Stimulated activated CD4-positive, alpha-beta T cell treated with anti-CD3 and anti-CD28 coated beads, TNF-alpha, amount 100 ng/mL, for 48 hours (primary cell): ENCODE measurements at places on chromosomes 1 and 21.

DNA sequence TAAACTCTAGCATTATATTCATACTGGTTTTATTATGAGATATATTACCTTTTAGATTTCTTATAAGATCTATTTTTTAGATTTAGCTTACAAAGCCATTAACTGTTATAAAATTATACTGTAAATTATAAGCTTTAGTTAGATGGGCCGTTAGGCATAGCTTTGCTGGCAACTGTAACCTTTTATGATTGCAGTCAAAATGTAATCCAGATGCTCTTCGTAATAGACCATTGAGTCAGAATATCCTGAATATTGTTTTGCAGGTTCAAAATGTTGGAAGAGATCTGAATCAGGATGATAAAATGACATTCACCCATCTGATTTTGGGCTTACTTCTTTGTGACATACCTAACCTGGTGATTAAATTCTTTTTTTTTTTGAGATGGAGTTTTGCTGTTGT is 20.9 kb downstream of the ITSN1 start:
- no peak for DNase-seq

DNA sequence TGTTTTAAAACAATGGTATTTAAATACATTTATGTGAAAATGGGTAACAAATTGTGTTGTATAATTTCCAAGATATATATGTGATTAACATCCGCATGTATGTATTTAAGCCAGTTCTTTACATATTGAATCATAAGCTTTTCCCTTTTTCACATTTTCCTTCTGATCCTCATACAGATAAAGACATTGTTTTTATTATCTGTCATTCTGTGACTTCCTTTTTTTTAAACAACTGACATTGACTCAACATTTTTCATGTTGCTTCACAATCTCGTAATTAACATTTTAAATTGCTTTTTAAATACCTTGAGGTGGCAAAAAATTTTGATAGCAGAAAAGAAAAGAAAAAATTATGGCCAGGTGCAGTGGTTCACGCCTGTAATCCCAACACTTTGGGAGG is 1.4 kb downstream of the STXBP3 start:
- DNase-seq: no peak

- DNase-seq: no peak
Observed at GRCh38 chr1:46488343-46489168, 1.1 kb upstream of the DMBX1 start.

- no peak for DNase-seq
Observed at GRCh38 chr1:236686815-236687160, 489 bp downstream of the ACTN2 start.

DNA sequence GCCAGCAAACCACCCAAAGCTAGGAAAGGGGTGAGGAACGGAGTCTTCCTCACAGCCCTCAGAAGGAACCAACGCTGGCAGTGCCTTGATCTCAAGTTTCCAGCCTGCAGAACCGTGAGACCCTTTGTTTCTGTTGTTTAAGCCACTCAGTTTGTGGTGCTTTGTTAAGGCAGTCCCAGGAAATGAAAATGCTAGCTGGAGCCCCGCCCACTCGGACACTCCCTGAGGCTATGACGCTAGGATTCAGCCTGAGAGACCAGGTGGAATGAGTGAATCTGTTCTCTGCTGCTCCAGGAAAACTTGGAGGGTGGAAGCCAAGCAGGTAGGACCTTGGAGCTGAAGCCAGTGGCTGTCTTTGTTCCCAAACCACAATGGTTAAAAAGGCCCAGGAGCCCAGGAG is 196.5 kb upstream of the POU3F1 start:
- no peak for DNase-seq

- no peak for DNase-seq
Observed at GRCh38 chr1:164703960-164704411, 145.0 kb downstream of the PBX1 start.

DNA sequence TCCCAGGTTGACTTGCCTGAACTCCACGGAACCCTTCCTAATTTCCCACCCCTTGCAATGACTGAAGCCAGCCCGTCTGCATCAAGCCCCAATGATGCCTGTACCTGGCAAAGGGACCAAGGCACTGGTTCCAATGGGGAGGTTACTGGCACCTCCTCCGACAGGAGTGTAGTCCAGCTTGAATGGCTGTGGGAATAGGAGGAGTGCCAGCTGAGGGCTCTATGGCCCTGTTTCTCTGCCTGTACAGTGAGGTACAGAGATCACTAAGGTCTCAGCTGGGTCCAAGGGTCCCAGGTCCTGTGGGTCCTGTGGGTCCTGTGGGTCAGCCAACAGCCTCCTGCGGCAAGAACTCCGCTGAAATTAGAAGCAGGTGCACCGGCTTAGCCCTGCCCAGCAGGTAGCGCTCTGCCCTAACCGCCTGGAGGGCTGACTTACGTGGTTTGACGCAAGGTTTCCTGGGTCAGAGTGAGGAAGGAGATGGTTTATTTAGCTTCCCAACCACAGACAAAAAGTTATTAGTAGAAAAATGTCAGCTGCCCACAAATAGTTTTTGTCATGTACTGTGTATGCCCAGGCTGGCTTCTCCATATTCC is 9.9 kb upstream of the SPRR4 start:
- DNase-seq: no peak

DNA sequence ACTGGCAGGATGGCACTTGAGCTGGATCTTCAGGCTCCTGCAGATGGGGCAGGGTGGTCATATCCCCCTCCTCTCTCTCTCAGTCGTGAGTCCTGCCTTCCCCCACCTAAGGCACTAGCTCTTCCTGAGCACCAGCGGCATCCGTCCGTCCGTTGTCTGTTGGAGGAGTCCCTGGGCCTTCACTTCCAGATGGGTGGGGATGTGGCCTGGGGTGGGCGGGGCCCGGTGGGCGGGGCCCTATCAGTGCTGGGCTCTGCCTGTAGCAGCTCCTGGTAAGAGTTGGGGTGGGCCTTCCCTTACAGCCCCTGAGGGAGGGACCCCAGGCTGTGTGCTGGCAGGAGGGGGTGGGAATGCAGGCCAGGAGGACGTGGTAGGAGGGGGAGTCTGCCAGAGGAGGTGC is 10.3 kb downstream of the LDLRAD2 start:
- DNase-seq: no peak

DNA sequence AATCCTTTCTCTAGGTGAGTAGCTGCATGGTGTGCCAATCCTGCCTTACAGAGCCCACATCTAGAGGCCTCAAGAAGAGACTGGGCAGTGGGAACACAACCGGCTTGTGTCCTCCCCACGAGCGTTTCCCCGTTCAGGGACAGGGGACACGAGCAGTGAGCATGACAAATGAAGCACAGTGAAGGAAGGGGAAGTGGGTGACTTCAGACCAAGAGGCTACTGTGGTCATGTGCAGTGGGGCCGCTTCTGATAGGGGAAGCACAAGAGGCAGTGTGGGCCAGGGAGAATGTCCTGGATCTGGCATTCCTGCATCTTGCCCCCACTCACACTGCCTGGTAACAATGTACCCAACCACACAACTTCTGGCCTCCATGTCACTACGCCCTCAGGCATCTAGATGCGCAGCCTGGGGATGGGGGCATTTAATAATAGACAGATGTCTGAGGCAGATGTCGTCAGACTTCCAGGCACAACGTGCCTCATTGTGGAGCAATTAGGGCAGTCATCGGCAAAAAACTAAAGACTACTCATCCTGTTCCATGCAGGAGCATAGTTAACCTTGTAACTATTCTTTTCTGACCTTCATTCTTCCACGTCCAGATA is 155.6 kb upstream of the NBPF11 start:
- DNase-seq: no peak

- no peak for DNase-seq
Observed at GRCh38 chr1:21930629-21931170, 6.4 kb downstream of the HSPG2 start.

GRCh38 chr1:200130552-200130951 is 103.0 kb downstream of the NR5A2 start:
- DNase-seq: no peak

- DNase-seq: no peak
Observed at GRCh38 chr1:17033481-17033880, 20.4 kb downstream of the SDHB start.

GRCh38 chr1:20725189-20726117 is 7.0 kb downstream of the SH2D5 start:
- no peak for DNase-seq

DNA sequence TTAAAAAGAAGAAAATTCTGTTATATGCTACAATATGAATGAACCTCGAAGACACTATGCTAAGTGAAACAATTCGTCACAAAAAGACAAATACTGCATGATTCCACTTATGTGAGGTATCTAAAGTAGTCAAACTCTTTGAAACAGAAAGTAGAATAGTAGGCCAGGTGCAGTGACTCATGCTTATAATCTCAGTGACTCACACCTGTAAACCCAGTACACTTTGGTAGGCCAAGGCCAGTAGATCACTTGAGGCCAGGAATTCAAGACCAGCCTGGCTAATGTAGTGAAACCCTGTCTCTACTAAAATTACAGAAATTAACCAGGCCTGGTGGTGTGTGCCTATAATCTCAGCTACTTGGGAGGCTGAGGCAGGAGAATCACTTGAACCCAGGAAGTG is 25.7 kb downstream of the EPHA10 start:
- no peak for DNase-seq
